ENCODE measurements at places on chromosomes 13 and 19.

GRCh38 chr19:18097217-18097992 is at the start of gene MAST3:
MAST3 (plus strand) TSS chr19:18097778; CDS start chr19:18097793, 15 bp downstream.
- peak; percentile 93 for DNase-seq

DNA sequence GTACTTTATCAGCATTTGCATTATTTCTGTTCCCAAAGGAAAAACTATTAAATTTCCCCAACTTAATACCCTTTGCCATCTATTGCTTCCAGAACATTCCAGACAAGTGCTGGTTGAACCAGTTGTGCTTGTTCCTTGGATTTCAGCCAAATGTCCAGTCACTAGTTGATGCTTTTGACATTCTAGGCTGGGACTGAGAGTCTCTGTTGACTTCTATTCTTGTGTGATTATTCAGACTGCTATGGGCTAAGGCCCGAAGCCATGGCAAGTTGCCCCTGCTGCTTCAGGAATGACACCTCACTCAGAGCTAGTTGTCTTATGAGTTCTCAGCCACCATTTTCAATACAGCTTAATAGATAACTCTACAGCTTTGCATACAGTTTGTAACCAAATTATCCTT is 458.1 kb upstream of the ARGLU1 start:
- DNase-seq, result peak; percentile 49

DNA sequence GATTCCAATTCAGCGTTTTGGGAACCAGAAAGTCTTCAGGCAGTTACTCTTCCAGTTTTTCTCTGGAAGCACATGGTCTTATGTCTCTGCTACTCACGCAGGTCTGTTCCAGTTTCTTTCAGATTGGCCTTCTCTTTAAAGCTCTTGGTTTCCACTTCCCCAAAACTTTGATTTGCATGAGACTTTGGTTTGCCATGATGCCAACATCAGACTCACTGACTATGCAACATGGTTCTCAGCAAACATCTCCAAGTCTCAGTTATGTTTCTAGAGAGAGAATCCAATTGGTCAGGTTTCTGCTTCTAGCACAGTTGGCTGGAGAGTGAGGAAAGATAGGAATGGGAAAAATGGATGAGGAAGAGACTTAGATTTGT is 3.1 kb downstream of the AKAP11 start:
- DNase-seq, result no peak

GRCh38 chr19:7356899-7357627 is 8.3 kb downstream of the ARHGEF18 start:
- DNase-seq, result no peak

DNA sequence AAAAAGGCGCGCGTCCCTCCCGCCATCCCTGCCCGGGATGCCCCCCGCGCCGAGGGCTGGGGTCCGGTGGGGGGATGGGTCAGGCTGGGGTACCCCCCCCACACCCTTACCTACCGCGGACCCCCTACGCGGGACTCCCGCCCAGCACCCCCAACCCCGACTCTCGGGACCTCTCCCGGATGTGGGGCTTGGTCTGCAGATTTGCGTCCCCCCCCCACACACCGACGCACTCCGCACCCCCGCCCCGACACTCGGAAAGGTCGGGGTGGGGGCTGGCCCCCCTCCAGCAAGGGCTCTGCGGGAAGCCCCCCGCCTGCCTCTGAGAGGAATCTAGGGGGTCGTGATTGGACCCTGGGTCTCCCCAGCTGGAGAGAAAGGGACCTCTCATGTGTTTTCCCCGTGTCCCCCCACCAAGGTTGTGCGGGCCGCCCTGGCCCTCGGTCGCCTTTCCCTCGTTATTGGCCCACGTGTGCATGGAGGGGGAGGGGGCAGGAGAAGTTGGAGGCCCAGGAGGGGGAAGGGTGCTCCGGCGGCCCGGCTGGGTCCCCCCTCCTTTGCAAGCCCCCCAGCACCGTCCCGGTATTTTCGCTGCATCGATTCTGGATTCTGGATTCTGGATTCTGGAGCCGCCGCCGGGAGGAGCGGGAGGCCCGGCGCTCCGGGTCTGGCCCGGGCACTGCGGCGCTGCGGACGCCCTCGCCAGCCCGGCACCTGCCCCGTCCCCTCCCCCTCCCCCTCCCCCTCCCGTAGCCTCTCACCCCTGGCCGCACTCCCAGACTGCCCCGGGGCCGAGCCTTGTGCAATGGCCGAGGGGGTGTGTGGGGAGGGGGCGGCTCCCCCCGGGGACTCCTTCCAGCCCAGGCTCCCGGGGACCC is 607 bp downstream of the NFIC start:
- DNase-seq, result peak; percentile 15

- DNase-seq, result no peak
Measured at GRCh38 chr13:66748712-66749111, 481.4 kb downstream of the PCDH9 start.

DNA sequence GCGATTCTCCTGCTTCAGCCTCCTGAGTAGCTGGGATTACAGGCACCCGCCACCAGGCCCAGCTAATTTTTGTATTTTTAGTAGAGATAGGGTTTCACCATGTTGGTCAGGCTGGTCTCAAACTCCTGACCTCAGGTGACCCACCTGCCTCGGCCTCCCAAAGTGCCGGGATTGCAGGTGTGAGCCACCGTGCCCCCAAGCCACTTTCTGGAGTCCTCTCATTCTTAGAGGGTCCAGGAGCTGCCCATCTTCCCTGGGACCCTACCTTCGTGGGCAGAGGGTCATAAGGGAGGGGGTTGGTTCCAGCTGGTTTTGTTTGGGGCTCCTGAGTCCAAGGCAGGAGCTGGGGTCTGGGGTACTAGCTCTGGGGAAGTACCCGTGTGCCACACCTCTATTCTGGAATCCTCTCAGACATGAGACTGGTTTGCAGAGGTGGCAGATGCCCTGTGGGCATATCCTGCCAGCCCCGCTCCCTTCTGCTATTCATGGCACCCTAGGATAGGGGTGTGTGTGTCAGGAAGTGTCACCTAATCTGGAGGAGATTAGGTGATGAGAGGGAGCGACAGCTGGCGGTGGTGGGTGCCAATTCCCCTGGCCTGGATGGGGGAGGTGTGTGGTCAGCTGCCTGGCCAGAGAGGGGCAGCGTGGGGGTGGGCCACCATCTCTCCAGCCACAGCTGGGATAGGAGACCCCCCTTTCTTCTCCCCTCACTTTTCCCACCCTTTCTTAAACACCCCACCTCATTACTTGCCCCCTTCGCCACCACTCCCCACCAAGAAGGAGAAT is 2.1 kb downstream of the PRMT1 start:
- peak; percentile 32 for DNase-seq
